Kidney capillary endothelial cell (primary cell): ENCODE measurements at places on chromosomes 16 and 17.
A peak's percentile ranks its signal among the peaks of the same experiment; 100 is the strongest.

GRCh38 chr17:2393954-2394749 is 6.7 kb downstream of the MNT start:
- DNase-seq, result no peak

GRCh38 chr16:78395035-78395434 is 295.6 kb downstream of the WWOX start:
- no peak for DNase-seq

GRCh38 chr17:43562679-43563599 is 16.8 kb upstream of the ETV4 start:
- no peak for DNase-seq

DNA sequence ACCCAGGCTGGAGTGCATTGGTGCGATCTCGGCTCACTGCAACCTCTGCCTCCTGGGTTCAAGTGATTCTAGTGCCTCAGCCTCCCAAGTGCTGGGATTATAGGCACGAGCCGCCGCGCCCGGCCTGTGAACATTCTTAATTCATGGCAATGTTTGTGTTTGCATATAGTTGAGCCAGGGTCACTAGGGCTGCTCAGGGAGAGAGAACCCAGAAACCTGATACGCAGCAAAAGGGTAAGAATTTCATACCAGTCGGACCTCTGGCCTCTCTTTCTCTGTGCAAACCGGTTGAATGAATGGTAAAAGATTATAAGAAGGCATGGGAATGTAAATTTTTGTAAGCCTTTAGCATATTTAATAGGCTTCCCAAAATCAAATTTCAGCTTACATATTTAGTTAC is 6.9 kb upstream of the TMEM98 start:
- no peak for DNase-seq

DNA sequence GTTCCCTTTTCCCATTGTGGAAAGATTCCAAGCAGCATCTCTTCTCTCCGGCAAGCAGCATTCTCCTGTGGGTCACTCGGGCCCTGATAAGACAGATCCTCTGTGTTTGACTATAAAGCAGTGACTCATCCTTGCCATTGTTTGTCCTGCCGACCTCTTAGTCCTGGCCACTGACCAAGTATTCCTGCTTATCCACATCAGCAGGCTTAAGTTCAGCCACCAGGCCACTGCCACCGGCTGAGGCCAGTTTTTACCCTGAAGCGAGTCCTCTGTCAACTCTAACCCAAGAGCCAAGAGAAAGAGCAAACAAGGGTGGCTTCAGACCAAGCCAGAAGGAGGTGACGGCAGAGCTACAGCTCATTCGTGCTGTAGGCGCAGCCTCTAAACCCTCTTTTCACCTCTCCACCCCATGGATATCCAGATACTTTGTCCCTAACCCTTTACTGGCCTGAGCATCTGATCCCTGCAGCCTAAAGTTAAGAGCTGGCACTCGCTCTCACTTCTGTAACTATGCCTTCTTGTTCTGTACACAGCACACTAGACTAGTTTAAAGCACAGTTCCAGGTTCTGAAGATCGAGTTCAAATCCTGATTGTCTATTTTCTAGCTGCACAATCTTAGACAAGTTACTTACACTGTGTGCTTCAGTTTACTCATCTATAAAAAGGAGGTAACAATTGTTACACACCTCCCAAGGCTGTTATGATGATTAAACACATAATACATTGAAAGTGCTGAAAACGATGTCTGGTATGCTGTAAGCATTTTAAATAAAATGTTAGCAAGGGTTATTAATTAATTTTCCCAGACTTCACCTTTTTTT is 31.0 kb downstream of the SOX9 start:
- peak; percentile 47 for DNase-seq

GRCh38 chr16:71853413-71853812 is 7.6 kb downstream of the ATXN1L start:
- DNase-seq, result no peak

DNA sequence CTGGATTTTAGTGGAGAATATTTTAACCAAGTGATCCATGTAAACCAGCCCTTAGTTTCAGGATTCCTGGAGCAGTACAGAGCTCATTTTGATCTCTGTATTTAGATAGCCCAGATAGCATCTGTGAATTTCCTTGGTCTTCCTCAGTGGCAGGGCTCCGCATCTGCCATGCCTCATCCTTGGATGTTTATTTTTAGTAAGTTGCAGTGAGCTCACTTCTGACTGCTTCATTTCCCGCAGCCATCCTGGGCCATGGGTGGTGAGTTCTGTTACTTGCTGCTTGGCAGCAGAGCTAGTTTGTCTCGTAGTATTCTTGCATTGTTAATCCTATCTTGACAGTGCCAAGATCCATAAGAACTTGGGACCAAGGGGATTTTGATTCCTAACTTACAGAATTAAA is 33.7 kb downstream of the IST1 start:
- DNase-seq, result peak; percentile 78

DNA sequence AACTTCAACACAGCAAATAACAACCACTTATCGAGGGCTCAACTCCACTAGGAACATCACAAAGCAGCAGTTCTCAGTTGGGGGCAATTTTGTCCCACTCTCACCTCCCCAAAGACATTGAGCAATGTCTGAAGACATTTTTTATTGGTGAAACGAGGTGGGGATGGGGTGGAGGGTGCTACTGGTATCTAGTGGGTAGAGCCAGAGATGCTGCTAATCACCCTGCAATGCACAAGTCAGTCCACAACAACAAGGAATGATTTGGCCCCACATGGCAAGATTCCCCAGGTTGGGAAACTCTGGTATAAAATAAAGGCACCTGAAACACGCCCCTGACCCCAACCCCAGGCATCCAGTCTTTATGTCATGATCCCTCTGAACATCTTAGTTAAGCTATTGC is 33.3 kb downstream of the TLE7 start:
- no peak for DNase-seq

GRCh38 chr17:69485251-69485661 is 70.8 kb downstream of the MAP2K6 start:
- no peak for DNase-seq

DNA sequence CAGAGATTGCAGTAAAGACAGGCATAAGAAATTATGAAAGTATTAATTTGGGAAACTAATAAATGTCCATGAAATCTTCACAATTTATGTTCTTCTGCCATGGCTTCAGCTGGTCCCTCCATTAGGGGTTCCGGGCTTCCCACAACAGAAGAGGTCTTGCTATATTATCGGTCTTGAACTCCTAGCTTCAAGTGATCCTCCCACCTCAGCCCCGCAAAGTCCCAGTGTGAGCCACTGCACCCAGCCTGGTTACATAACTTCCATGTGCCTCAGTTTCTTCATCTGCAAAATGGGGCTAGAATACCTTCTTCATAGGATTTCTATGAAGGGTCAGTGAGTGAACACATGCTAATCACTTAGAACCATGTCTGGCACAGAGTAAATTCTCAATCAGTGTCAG is 13.5 kb upstream of the ITGAM start:
- DNase-seq, result no peak

- DNase-seq, result no peak
Measured at GRCh38 chr16:53784291-53784690, 80.3 kb downstream of the FTO start.

DNA sequence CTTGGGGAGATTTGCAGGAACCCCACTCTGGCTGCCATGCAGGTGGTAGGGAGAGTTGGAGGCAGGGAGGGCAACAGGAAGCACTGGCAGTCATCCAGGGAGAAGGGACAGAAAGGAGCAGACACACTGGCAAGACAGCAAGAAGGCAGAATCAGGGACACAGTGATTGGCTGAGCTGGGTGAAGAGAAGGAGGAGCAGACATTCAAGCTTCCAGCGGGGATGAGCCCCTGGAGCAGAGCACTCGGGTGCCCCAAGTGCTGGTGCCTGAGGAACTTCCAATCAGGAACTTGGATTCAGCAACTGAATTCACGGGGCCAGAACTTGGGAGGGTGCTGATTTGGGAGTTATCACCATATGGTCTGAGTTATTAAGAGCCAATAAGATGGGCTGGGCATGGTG is 6.3 kb upstream of the ITGA3 start:
- no peak for DNase-seq

- DNase-seq, result no peak
Measured at GRCh38 chr16:82685526-82685925, 58.8 kb downstream of the CDH13 start.

DNA sequence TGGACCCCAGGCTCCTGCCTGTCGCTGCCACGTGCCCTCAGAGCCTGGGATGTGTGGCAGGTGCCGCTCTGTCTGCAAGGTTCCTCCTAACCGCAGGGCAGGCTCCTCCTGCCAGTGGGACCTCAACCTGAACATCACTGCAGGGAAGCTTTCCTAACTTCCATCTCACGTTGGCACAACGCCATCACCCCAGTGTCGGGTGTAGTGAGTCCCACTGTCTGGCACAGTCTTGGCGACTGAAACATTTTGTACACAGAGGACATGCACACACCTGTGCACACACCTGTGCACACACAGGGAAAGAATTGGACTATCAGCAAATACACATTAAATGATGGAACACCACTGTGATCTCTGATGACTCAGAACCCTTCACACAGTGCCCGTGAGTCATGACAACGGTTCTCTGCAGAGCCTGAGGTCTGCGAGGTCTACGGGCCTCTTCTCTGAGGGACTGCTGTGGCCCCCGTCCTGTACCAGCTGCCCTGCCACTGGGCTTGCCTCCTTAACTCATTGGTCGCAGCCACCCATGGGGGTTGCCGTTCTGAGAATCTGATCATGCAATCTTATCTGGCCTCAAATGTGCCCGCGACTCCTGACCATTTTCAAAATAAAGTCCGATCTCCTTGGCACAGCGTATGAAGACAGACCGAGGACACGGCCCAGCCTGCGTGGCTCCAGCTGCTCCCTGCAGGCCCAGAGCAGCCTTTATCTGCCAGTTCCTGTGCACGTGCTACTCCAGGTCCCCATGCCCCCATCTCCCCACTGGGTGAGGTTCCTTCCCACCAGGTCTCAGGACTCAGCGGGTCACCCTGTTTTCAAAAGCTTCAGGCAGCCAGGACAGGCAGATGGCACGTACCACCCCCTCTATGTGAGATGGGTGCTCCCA is 7.6 kb downstream of the CCDC57 start:
- peak; percentile 46 for DNase-seq

DNA sequence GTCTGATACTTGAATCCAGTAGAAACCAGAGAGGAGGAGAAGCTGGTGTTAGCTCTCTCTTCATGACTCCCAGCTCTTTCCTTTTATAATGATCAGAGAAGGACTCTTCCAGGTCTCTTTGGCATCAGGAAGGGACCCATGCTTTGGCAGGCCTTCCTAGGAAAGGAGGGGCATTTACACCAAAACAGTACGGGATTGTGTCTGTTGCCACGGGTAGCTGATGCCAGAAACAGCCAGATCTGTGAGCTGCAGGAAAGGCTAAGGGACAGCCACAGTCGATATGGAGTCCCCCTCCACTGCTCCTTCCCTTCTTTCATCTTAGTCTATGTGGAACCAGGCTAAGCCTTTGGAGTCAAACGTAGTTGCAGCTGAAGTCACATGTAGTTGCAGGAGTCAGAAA is 9.3 kb downstream of the CEP295NL start:
- DNase-seq, result no peak

GRCh38 chr16:11140098-11140375 is 116.0 kb downstream of the SOCS1 start:
- DNase-seq, result peak; percentile 78

DNA sequence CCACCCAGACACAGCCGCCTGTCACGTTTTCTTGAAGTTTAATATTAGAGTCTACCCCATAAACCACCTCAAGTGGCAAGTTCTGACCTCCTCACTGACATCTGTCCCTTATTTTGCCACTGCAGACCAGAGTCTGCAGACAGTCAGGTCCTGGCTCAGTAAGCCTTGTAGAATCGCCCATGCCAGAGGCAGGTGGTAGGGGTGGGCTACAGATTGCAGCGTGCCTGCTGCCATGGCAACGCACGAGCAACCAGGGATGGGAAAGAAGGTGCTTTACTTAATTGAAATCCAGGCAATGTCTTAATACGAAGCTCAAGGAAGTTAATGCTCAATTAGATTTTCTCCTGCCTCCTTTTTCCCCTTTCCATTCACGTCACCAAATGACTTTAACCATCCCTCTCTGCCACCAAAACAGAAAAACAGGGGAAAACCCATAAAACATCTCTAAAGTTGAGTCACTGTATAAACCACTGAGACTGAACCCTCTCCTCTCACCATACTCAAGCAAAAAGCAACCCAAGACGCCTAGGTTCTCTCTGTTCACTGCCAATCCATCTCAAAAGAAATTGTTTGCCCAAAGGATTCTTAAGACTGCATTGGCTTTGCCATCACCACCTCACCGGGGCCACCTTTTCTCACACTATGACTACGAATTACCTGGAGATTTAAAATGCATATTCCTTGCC is 228.8 kb downstream of the SLC39A11 start:
- DNase-seq, result no peak

DNA sequence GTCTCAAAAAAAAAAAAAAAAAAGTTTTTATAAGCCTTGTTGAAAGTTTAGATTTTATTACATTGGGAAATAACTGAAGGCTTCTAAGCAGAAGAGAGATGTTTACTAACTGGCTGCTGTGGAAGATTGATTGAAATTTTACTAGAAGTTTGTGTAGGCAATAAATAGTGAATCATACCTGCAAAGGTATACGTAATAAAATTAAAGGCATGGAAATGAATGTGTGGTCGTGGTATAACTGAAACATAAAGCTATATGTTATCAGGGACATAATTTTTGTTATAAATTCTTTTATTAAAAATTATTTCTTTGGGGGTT is 8.7 kb downstream of the LUC7L3 start:
- no peak for DNase-seq

DNA sequence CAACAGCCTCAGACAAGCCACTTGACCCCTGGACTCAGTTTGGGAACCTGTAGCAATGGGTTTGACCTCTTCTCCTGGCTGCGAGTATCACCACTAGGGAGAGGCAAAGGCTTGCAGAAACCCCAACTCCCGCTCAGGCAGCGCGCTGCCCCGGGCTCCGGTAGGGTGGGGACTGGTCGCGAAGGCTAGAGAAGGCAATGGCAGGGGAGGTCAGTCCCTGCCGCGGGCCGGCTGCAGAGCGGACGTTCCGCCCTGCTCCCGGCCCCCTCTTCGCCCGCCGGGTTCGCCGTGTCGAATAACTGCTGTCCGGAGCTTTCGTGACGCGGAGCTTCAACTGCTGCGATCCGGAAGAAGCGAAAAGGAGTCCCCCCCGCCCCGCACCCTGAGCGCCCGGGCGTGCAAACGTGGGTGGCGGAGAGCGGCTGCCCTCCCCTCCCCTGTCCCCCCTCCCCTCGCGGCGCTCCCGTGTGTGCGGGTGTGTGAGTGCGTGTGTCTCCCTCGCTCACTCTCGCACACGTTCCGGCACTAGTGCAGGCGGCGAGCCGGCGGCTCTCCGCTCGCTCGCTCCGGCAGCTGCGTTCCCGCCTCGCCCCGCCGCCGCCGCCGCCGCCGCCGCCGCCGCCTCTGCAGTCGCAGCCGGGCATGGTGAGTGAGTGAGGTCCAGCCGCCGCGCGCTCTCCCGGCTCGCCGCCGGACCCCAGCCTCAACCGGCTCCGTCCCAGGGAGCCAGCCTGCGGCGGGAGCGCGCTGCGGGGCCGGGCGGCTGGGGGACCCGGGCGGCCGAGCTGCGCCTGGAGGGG is 772 bp upstream of the SHISA6 start:
- no peak for DNase-seq

- no peak for DNase-seq
Measured at GRCh38 chr16:58343562-58343961, 48.7 kb upstream of the GINS3 start.
